ENCODE measurements at places on chromosomes 7 and 10. TPM values are rescaled to one million over a fixed set of nuclear protein-coding genes. Genes with fewer than 3 reads are reported as not detected.

- DNase-seq, result no peak
These were observed 616.3 kb upstream of the IGFBP3 start for GRCh38 chr7:46537191-46537905.

HDAC9 gene
- total RNA-seq, result 14.3 TPM

ASB10 gene
- not detected for total RNA-seq

DNA sequence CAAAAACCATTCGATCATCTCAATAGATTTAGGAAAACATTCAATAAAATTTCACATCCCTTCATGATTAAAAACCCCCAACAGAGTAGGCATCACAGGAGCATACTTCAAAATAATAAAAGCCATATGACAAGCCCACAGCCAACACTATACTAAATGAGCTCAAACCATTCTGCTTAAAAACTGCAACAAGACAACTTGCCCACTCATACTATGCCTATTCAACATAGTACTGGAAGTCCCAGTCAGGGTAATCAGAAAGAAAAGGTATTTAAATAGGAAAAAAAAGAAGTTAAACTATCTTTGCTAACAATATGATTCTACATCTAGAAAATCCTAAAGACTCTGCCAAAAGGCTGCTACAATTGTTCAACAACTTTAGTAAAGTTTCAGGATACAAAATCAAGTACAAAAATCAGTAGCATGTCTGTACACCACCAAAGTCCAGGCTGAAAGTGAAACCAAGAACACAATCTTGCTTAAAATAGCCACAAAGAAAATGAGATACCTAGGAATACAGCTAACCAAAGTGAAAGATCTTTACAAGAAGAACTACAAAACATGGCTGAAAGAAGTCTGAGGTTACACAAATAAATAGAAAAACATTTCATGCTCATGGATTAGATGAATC is 882.6 kb downstream of the GRM8 start:
- no peak for DNase-seq

ACSL5 gene
- total RNA-seq, result 81.1 TPM

- no peak for DNase-seq
These were observed 45.4 kb downstream of the PAX2 start for GRCh38 chr10:100790761-100791208.
